ENCODE measurements at places on chromosomes 11 and 22. TPM values are rescaled to one million over a fixed set of nuclear protein-coding genes. Genes with fewer than 3 reads are reported as not detected.

The ADAMTS15 gene
- total RNA-seq, result not detected

The FDXACB1 gene
- 6.0 TPM for total RNA-seq

DNA sequence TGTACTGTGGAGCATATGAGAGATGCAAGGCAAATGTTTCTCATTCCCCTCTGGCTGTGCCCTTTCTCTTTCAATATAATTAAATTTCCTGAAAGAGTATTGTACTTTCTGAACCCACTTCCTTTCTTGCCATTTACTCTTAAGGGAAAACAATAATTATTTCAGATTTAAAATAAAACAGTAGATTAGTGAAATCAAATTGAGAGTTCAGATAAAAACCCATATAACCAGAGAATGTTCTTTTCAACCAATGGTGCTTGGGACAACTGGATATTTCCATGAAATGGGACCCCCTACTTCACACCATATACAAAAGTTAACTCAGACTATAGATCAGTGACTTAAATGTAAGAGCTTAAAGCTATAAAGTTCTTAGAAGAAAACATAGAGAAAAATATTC, 26.1 kb upstream of the DLAT start:
- H3K27me3 ChIP-seq, result no peaks in the 10 kb centered on the region
- no peak overlapping the region for H3K4me3 ChIP-seq
- H3K27ac ChIP-seq, result no peak overlapping the region
- no peak for DNase-seq

The TUB gene
- 0.33 TPM for total RNA-seq

DNA sequence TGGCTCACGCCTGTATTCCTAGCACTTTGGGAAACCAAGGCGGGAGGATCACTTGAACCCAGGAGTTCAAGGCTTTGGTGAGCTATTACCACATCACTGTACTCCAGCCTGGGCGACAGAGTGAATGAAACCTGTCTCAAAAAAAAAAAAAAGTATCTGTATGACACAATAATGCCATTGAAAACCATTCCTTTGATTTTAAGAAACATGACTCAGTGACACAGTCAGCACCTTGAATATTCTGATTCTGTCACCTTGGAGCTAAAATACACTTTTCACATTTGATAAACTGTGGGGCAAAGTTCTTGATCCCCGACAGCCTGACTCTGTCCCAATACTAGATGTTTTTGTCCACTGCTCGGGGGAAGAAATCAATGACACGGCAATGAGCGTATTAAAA, 16.7 kb upstream of the ELFN2 start:
- H3K27me3 ChIP-seq, result peaks cover 3% of the 10 kb centered on the region
- H3K4me3 ChIP-seq, result no peak overlapping the region
- H3K36me3 ChIP-seq, result peaks cover 4% of the 10 kb centered on the region
- DNase-seq, result no peak
- H3K4me1 ChIP-seq, result peaks cover 11% of the 10 kb centered on the region

GRCh38 chr22:45998638-45999378, 21.8 kb upstream of the WNT7B start:
- H3K27me3 ChIP-seq, result peaks cover 2% of the 10 kb centered on the region
- H3K27ac ChIP-seq, result no peak overlapping the region
- H3K4me1 ChIP-seq, result no peaks in the 10 kb centered on the region

- H3K36me3 ChIP-seq, result peaks cover 7% of the 10 kb centered on the region
- no peaks in the 10 kb centered on the region for H3K27me3 ChIP-seq
- no peak for DNase-seq
- H3K27ac ChIP-seq, result no peak overlapping the region
Observed at GRCh38 chr11:68882391-68882790, 21.2 kb downstream of the MRPL21 start.

DNA sequence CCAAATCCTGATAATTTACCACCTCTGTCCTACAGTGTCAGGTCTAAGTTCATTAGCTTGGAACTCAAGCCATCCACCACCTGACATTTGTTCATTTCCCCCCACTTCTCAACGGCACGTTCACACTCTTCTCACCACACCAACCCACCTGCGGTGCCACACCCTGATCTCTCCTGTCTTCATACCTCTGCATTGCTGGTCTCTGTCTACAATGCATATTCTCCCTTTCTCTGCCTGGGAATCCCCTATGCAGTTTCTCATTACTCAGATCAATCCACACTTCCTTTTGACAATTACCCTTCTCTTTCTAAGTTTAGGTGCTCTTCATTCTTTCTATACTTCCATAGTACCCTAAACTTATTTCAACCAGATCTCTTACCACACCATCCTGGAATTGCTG, 20.4 kb upstream of the EMSY start:
- DNase-seq, result peak; percentile 44
- H3K4me1 ChIP-seq, result peaks cover 12% of the 10 kb centered on the region
- peaks cover 5% of the 10 kb centered on the region for H3K27me3 ChIP-seq
- no peak overlapping the region for H3K27ac ChIP-seq

The ENTHD1 gene
- total RNA-seq, result 0.70 TPM

DNA sequence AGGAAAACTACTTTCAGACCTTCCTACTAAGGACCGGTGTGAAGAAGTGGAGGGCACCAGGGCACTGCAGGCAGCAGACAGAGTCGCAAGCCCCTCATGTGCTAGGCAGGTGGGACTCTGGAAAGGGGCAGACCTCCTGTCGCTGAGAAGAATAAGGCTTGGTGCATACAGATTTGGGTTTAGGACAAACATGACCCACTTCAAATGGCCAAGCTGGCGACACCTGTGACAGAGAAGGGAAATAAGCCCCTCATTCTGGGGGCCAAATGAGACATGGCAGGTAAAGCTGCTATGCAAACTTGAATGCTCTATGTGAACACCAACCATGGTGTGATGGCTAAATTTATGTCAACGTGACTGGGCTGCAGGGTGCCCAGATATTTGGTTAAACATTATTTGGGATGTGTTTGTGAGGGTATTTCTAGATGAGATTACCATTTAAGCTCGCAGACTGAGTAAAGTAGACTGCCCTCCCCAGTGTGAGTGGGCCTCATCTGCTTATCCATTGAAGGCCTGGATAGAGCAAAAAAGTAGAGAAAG, 112.4 kb upstream of the PITPNB start:
- H3K27ac ChIP-seq, result no peak overlapping the region
- DNase-seq, result no peak
- H3K4me3 ChIP-seq, result no peak overlapping the region
- H3K36me3 ChIP-seq, result no peaks in the 10 kb centered on the region
- H3K27me3 ChIP-seq, result peaks cover 5% of the 10 kb centered on the region

All from activated CD4-positive, alpha-beta T cell treated with anti-CD3 and anti-CD28 coated beads for 36 hours (primary cell).